Bronchial epithelial cell (primary cell): ENCODE measurements at places on chromosomes 2 and 18. TPM values are rescaled to one million over a fixed set of nuclear protein-coding genes. Genes with fewer than 3 reads are reported as not detected.

GRCh38 chr2:159982842-159983785 is 79.3 kb downstream of the PLA2R1 start:
- DNase-seq = peak; percentile 1

DNA sequence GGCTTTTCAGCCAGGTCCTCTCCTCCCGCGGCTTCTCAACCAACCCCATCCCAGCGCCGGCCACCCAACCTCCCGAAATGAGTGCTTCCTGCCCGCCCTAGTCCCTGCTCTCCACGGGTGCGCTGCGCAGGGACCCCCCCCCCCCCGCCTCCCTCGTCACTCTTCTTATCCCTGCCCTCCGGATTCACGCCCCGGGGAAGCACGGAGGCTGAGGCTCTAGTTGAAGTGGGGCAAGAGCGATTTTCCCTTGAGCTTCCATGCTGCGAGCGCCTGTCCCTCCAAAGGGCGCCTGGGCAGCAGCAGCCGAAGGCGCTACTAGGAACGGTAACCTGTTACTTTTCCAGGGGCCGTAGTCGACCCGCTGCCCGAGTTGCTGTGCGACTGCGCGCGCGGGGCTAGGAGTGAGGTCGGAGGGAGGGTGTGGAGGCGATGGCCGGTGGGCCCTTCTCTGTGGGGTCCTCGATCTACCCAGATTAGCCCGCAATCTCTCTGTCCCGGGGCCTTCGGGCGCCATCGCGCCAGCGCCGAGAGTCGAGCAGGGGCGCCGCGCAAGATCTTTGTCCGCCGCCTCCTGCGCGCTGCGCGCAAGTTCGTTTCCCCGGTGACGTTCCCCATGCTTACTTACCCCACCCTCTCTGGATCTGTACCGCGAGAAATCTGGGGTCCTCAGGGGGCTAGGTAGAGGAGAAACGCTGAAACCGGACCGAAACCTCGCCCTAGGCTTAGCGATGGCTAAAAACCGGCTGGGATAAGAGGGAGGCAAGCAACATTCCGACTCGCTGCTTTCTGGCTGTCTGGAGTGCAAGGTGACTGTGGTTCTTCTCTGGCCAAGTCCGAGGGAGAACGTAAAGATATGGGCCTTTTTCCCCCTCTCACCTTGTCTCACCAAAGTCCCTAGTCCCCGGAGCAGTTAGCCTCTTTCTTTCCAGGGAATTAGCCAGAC is 677 bp downstream of the GAD1 start:
- no peak for DNase-seq

DNA sequence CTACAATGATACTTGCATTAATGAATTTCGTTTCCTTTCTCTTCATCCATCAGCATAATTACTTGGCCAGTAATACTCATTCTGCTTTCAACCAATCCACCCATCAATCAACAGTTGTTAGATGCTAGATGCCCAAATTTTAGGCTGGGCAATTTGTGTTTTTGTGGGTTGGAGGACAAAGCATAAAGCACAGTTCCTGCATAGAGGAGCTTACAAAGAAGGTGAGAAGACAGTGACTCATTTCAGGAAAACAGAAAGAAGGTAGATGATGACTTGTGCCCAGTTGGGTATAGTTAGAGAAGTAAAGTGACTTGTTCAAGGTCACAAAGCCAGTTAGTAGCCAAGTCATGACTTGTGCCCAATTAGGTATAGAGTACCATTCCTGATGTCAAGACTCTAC is 1186.8 kb upstream of the CELF4 start:
- DNase-seq = peak; percentile 59

DNA sequence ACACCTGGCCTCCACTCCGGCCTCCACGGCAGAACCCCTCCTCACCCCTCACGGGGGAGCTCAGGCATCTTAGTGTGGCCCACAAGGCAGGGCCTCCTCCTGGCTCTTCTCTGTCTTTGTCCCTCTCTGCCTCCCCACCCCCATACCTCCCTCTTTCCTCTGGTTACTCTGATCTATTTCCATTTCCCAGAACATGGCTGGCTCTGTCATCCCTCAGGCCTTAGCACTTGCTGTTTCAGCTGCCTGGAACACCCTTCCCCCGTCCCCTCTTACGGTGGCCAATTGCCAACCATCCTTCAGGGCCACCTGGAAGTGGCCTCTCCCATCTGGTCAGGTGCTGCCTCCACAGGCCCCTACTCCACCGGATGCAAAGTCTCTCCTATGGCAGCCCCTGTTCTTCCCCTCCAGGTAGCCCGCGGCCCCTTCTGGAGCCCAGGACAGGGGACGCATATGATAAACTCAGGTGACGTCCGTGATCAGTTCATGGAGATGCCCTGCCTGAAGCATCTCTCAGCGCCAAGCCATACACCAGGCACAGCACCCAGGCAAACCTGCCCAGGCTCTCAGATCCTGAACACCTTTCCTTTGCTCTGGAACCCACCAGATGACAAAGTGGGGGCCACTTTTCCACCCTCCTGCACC is 3.6 kb upstream of the ECEL1 start:
- no peak for DNase-seq

- DNase-seq = no peak
Measured at GRCh38 chr2:122412360-122412759, 656.9 kb downstream of the TSN start.

- no peak for DNase-seq
Measured at GRCh38 chr2:210546424-210547208, 9.8 kb upstream of the CPS1 start.

DNA sequence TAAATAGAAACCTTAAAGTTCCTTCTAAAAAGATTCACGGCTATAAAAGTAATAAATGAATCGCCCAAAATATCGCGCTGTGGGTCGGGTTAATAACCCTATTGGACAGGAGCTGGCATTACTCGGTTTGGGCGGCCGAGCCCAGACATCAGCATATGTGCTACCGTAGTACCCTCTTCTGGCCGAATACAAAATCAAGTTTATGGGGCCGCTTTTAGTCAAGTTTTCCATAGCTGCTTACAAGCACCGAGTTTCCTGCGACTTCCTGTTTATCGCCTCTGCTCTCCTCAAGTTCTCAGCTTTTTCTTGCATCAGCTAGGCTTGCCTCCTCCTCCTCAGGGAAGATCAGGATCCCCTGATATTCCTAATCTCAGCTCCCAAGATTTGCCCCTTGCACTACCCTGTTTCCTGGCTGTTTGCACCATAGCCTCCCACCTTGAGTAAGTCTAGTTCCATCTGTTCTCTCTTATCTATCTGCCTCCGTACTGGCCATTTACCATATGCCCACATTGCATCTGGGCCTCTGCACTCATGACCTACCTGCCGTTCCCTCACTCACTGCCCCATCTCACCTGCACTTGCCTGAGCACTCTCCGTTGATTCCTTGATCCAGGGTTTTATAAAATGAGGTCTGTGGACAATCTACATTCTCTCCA is 56.1 kb downstream of the SLC35F5 start:
- no peak for DNase-seq

DNA sequence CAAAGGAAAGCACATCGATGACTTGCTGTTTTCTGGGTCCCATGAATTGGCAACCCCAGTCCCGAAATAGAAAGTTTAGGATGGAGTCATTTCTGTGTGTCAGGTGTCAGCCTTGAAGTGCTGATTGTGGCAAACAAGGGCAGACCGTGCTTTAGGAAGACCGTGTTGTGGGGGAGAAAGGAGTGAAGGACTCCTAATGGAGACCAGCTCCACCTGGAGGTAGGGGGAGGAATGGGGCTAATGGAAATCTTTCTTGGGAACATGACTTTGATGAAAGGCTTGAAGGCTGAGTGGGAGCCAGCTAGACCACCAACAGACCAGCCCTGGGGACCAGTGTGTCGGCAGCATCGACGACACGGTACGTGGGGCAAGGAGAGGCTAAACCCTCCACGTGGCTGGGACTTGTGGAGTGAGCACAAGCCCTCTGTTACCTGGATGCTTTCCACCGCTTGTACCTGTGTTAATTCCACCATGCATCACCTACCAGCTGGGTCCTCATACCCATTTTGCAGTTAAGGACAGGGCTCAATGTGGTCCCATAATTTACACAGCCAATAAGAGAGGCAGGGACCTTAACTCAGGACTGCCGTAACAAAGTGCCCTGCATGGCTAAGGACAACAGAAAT is 104.2 kb downstream of the SH3BP4 start:
- peak; percentile 51 for DNase-seq

DNA sequence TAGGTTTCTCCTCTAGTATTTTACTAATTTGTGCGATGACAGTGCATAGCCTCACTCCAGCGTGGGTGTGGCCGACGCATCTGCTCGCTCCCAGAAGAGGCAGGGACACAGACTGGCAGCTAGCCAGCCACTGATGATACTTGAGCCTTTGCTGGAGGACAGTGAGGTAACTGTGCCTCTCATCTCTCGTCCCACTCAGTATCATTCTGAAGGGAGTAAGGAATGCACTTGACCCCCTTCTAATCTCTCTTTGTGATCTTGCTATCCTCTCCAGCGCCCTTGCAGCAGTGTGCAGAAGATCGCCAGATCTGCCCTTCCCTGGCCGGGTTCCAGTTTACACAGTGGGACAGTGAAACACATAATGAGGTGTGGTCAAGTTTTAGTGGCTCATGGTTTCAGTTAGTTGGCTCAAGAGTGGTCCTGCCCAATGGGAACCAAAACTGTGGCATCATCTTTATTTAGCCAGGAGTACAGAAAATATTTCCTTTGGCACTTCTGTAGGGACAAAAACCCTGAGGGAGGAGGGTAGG is 17.5 kb downstream of the NCAPH start:
- DNase-seq = no peak

Gene TAF4B
- total RNA-seq = 2.3 and 6.6 TPM in 2 replicates

Gene CD207
- total RNA-seq = not detected in 2 replicates

Gene SLC9A4
- under 0.01 and 0.13 TPM in 2 replicates for total RNA-seq

Gene ACYP2
- total RNA-seq = 9.0 and 25.9 TPM in 2 replicates
